ENCODE measurements at places on chromosomes 1 and 21. TPM values are rescaled to one million over a fixed set of nuclear protein-coding genes. Genes with fewer than 3 reads are reported as not detected.
A peak's percentile ranks its signal among the peaks of the same experiment; 100 is the strongest.

GRCh38 chr1:212920896-212921295 is 29.4 kb upstream of the VASH2 start:
- no peak for DNase-seq

DNA sequence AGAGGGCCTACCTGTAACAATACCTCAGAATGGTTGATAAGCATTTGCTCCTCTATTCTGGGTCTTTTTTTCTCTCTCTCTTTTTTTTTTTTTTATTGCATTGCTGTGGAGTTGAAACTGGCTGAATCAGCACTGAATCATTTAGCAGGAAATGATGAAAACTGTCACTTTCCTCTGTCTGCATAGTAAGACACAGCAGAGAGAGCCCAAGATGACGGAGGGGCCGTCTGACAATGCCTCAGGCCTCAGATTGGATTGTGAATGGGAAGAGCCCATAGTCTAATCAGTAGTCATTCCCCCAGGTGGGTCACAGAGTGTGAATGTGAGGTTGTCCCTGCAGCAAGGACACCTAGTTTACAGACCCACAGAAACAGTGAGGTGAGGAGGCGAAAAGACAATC is 193.2 kb upstream of the PLXNA2 start:
- DNase-seq = peak; percentile 20

GRCh38 chr1:32886004-32886827 is at the start of gene HPCA:
Gene HPCA (plus strand): TSS chr1:32886491. CDS start chr1:32888899, 2,408 bp downstream.
- DNase-seq = peak; percentile 52

Gene FCRL1
- total RNA-seq = not detected

GRCh38 chr1:15090373-15090772 is 63.2 kb upstream of the TMEM51 start:
- DNase-seq = no peak

DNA sequence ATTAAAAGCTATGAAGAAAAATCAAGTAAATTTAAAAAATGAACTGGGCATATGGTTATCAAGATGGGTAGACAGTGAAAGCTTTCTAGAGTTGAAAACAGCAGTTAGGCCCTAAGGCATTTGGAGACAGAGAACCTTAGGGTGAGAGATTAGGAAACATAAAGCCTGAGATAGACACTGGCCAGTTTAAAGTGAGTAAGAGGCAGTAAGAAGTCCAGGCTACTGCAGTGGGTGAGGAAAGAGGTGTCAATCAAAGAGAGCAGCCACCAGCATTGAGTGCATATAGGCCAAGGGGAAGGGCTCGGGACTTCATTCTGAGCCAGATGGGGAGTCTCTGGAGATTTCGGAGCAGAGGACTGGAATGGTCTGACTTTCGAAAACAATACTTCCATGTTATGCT is 1360.5 kb upstream of the ADGRL4 start:
- no peak for DNase-seq

Gene LCE7A
- not detected for total RNA-seq

- no peak for DNase-seq
These were observed 48.0 kb downstream of the ACTN2 start for GRCh38 chr1:236734141-236734765.

DNA sequence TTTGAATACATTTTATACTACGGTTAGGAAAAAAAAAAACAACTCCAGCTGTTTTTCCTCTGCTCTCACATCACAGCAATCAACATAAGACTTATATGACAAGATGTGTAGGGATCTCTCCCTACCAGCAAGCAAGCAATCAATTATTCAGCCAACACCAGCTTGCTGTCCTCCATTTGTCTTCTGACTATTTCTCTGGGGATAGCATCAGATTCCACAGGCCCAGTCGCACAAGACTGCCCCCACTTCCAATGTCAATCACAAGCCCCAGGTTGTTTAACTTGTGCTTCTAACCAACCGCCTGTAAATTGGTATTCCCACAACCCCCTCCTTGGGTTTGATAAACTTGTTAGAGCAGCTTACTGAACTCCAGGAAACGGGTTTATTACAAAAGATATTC is 873.1 kb upstream of the TMPRSS15 start:
- DNase-seq = no peak

DNA sequence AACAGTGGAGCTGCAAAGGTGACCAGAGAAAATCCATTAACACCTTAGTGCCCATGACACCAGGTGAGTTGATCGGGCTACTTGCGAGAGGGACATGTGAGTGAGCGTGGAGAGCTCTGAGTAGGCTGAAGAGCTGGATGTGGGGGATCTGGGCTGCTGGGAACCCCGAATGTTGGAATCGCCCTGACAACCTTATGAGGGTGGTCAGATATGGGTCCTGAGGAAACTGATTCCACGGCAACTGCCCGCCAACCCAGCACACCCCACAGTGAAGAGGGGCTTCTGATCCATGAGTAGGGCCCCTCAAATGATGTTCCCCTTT is 705 bp upstream of the QSOX1 start:
- no peak for DNase-seq

Gene NR1I3
- total RNA-seq = not detected

GRCh38 chr1:241423541-241424479 is 66.8 kb upstream of the RGS7 start:
- DNase-seq = peak; percentile 26

Gene MROH9
- not detected for total RNA-seq

Gene SUSD4
- not detected for total RNA-seq

Gene LCE2B
- total RNA-seq = not detected

DNA sequence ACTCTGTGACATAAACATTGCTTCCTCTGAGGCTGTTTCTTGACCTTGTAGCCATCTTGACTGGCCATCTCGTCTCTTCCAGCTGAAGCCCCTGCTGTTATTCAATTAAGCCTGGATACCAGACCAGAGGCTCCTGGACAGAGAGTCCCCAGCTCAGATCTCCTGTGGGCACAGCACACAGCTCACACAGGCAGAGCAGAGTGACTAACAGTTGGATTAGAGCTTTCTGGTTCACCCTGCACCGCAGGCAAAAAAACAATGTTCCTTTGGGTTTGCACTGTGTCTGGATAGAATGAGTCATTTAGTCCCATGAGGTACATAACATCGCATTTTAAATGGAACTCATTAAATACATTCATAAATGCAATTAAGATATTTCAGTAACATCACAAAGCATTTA is 33.4 kb upstream of the USH2A start:
- no peak for DNase-seq

Gene DRAXIN
- total RNA-seq = 0.03 TPM

DNA sequence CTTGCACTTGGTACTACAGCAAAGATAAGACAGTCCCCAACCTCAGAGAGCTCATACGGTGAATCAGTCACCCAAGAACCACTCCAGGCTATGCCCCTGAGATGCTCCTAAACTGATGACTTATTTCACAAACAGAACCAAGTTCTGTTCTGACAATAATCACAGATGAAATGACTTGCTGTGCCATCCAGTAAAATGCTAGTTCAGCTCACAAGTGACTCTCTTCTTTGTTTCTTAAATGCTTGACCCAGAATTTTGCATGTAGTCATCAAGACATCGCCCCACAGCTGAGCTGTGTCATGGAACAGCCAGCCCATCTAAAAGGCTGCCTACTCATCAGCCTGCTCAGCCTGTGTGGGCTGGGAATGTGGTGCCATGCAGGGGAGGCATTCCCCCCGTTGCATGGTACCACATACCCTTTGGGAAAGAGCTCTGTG is 6.1 kb upstream of the SLC19A2 start:
- DNase-seq = no peak

Measured in NCI-H460 (cell line).